ENCODE measurements at places on chromosomes 3 and 15.
A peak's percentile ranks its signal among the peaks of the same experiment; 100 is the strongest.

DNA sequence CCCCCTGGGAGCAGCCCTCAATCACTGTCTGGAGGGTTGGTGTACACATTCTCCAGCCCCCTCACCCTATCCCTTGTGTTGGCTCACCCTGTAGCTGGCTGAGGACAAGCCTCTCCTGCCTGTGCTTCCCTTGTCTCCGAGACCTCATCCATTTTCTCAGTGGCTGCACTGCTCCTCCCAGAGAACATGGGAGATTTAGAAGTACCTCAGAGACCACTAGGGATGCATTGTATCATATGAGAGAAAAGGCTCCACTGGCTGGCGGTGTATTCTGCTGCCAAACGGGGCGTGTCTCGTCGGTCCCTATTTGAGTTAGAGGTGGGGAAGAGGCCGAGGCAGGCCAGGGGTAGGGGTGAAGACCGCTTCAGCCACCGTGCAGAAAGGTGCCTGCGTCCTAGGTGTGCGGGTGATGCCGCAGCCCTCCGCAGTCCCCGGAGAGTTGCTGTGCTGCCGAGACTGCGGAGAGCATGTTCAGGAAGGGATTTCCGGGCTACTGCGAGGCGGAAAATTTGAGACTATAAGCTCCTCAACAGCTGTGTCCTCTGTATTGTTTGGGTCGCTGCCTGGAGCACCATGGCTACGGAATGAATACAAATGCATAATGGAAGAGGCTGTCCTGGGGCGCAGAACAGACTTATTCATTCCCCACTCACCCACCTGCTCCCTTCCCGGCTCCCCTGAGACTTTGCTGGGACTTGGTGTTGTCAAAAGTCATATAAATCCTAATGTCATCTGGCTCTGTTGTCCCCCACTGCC is 43.8 kb downstream of the SPSB4 start:
- DNase-seq, result peak; percentile 67

- no peak for DNase-seq
Observed at GRCh38 chr3:9552252-9552999, 1.2 kb downstream of the LHFPL4 start.

GRCh38 chr15:49309889-49310288 is 113.2 kb upstream of the FGF7 start:
- DNase-seq, result no peak

GRCh38 chr15:63913336-63913735 is 79.6 kb upstream of the HERC1 start:
- no peak for DNase-seq

DNA sequence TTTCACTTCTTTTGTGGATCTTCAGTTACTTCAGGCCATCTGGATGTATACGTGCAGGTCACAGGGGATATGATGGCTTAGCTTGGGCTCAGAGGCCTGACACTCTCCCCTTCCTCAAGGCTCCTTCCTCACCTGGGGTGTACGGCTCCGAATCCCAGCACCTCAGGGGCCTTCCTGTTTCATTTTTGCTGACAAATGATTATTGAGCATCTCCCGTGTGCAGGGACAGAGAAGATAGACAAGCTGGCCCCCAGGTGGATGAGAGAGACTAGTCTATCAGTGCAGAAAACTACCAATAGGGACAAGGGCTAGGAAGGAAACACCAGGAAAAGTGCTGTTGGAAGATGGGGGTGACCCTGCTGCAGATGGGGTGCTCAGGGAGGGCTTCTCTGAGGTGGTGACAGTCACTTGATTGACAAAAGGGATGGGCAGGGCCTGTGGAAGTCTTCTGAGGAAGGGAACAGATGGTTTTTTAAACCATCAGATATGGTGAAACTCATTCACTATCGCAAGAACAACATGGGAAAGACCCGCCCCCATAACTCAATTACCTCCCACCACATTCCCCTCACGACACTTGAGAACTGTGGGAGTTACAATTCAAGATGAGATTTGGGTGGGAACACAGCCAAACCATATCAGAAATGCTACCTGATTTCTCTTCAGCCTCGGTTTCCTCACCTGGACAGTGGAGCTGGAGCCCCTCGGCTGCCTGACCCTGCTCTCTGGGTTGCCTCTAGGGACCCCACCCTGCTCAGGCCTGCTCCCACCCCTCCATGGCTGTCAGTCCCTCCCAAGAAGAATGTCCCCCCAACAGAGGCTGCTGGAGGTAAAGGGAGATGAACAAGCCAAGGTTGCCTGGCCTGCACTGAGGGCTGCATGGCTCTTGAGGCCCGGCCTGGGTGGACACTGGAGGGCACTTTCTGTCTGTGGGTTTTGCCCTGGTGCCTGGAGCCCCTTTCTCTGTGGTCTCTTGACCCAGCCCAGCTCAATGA is 37.2 kb upstream of the ACAD9 start:
- no peak for DNase-seq

- DNase-seq, result no peak
Observed at GRCh38 chr3:72127844-72128243, 342.9 kb upstream of the PROK2 start.

DNA sequence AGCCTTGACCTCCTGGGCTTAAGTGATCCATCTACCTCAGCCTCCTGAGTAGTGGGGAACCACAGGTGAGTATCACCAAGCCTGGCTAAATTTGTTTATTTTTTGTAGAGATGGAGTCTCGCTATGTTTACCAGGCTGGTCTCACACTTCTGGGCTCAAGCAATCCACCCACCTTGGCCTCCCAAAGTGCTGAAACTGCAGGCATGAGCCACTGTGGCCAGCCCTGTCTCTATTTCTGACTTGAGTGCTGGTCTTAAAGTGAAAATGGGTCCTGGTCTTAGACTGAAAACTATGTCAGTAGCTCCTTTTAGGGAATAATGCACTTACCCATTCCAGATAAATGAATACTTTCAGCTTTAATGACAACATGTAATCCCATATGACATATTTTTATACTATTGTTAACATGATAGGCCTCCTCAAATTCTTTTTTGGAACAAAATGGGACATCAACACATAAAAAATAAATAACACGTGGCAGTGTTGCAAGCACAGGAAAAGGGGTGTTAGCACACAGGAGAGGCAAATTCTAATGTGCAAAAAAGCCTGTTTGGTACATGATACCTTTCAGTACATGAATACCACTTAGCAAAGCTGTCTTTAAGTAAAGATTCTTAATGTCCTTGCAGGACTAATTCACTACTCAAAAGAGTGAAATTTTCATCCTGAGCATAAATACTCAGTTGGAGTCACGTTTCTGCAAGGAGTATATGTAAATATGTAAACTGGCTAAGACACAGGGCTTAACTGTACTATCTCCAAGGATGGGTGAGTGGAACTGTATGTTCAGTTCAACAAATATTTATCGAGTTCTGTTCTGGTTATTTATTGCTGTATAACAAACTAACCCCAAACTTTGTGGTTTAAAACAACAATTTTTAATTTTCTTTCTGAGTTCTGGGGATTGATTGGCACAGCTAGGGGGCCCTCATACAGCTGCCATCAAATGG is 194.7 kb downstream of the NR1D2 start:
- no peak for DNase-seq

DNA sequence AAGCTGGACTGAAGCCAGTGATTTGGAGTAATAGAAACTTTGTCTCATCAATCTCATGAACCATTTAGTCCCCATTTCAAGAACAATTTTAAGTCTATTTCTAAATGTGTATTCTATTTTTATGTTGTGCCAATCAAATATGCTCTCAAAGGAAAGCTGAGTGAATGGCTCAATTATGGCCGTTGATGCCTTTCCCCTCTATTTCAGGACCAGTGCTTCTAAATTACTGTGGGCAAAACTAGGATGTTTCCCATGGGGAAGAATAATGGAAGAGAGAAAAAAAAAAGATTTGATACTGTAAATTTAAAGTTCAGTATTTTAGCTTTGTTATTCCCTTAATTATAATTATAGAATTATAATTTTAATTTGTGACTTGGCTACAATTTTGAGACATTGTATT is 110.1 kb downstream of the CADM2 start:
- DNase-seq, result no peak

GRCh38 chr3:164393171-164393570 is 685.1 kb downstream of the SI start:
- no peak for DNase-seq

DNA sequence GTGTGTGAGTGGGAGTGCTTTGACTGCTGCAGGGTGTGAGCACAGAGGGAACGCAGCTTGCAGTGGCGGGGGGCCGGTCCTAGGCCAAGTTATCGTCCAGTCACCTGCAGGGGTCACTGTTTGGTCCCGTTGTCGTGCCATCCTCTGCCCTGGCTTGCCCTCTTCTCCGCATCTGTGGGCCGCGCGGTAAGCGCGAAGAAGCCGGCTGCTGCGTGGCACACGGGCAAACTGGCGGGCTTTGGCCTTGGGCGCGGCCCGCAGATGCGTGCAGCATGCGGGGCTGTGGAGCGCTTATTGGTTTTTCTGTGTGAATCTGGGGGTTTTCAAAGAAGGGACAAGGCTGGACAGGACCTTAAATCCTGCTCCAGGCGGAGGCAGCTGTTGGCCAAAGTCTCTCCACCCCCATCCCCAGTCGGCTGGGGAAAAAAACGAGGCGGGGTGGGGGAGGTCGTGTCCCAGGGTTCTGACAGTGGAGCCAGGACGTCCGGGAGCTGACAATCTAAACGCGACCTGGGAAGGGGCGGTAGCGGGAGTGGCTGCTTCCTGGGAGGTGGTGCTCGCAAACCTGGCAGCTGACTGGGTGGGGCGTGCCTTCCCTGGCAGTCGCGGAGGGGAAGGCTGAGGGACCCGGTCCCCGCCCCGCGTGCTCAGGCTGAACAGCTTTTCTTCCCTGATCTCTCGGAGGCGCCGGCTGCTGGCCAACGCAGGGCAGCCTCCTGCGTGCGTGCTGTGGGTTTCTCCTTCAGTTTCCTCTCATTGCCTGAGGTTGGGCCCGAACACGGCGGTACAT is 39.7 kb upstream of the VEPH1 start:
- DNase-seq, result no peak

GRCh38 chr3:100725935-100726513 is 16.7 kb downstream of the TFG start:
- no peak for DNase-seq
